SK-N-DZ (cell line): ENCODE measurements at places on chromosomes 13 and 19.

DNA sequence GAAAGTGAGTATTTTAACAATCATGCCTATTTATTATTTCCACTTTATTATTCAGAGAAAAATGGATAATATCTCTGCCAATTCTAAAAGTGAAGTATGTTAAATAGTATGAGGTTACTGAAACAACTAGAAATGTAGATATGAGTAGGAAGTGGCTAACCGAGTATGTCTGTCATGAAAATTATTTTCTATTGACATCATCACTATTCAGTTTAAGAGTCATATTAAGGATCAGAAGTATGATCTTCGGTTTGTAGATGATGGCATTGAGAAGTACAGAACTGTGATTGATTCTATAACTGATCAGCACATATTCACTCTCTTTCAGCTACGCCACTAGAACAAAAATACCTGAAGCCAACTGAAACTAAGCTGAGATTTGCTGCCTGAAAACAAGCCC is 146.4 kb upstream of the SLITRK5 start:
- no peak for DNase-seq

DNA sequence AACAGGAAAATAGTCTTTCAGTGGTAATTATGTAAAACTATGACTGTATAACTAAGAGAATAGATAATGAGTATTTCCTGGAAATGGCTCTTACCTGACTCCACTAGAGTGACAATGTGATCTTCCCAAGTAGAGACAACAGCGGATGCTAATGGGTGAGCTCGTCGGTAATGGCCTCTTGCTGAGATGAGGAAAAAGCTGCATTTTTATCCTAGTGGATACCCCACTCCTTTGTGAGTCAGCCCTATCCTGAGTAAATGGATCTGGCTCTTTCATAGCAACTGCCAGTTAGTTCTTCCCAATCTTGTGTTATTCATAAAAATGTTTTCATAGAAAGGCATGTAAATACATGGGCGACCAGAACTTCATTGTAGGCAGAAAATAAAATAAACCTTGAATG is 299.5 kb downstream of the NALCN start:
- no peak for DNase-seq

DNA sequence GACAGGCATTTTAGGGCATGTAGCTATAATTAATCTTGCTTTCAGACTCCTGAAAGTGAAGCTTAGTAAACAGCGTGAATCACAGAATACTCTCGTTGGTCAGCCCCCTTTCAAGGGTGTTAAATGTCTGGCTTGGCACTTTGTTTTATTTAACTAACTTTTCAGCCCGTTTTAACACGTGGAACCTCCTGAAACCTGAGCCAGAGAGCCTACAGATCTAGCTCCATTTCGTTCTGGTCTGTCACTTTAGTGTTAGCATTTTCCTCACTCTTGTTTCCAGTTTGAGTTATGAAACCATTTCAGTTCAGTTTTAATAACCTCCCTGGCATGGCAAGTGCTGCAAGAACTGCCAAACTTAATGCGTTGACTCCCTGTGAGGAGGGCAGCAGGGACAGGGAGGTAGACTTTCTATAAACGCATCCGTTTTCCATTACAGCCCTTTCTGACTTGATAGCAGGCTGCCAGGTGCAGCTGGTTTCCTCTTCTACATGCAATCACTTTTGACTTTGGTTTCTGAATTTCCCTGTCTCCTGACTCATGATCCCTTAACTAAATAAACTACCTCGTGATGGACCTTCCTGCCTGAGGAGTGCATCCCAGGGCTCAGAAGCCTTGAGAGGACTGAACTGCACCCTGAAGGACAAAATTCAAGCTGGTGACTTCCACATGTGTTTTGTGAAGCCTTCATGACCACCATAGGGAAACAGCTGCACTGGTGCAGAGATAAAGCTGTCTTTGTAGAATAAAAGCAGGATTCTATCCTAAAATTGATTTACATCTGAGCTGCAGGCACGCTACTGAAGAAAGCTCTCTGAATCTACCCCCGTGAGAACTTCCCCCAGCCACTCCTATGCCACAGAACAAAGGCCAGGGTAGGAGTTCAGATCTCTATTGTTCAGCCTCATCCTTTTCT is 192.6 kb downstream of the DLEU7 start:
- peak; percentile 59 for DNase-seq

DNA sequence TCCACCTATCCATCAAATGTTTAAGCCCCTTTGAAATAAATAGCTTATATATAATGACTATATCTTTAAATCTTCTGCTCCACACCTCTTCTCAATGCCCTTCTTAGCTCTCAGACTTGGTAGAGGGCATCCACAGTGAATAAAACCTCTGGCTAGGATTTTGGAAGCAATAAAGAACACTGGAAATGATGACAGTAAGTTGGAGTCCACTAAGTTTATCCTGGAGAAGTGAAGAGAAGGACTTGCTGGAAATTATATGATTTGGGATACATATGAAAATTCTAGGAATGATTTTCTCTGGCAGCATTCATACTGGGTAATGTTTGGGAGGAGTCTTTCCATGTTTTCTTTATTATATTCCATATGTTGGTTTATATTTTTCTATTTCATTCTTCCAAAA is 133.5 kb upstream of the KL start:
- no peak for DNase-seq

DNA sequence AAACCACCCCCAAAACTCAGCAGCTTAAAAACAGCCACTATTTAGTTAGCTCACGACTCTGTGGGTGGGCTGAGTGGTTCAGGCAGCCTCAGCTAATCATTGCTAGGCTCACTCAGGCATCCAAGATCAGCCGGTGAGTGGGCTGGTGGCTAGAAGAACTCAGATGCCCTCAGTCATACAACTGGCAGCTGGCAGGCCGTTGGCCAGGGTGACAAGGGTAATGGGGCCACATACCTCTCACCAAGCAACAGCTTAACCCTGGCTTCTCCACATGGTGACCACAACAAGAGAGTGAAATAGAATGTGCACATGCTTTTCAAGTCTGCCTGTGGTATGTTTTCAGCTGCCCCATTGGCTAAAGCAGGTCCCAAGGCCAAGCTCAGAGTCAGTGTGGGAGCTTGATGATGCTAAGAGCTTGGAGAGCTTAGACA is 435.4 kb upstream of the TSHZ3 start:
- no peak for DNase-seq

GRCh38 chr13:34523406-34523805 is 418.7 kb upstream of the NBEA start:
- no peak for DNase-seq

- no peak for DNase-seq
These were observed 126.3 kb downstream of the STK24 start for GRCh38 chr13:98450539-98451111.

DNA sequence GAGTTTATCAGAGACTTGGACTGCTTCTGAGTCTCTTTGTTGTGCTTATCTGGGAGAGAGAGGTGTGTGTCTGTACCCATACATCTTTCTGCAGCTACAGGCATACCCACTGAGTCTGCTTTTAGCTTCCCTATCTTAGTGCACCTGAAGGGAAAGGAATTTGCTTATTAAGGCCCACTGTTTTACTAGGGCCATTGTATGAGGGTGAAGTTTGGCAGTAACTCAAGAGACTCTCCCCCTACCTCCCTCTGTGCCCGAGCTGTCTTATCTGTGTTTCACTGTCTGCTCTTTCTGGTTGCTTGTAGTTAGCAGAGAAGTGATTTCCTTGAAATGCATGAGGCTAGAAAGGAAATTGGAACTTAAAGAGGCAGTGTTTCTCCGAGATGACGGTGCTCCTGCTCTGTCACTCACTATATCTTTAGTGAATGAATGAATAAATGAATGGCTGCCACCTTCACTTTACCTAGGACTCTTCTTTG is 678 bp upstream of the CD33 start:
- DNase-seq, result no peak

DNA sequence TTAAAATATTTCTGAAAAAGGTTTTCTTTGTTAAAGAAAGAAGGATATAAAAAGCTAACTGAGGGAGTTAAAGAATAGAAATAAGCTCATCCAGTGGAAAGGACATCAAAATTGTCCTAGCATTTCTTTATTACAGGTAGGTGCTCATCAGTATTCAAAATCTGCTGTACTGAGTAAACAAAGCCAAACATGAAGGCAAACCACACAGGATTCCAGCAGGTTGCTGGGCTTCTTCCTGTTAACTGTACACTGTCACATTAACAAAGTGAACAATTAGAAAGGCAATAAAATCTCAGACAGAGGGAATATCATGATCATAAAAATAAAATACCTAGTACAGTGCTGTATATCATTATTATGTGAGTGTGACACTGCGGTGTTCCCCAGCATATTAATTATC is 1541.0 kb downstream of the SLITRK5 start:
- DNase-seq, result no peak

- DNase-seq, result no peak
These were observed 9.6 kb upstream of the NOTCH3 start for GRCh38 chr19:15210323-15210781.

- no peak for DNase-seq
These were observed 268.7 kb downstream of the DCT start for GRCh38 chr13:94210816-94211215.

- DNase-seq, result no peak
These were observed at the start of gene AP1M2 for GRCh38 chr19:10587022-10587838. Gene AP1M2 (minus strand): TSS chr19:10587312. CDS start chr19:10587231, 81 bp downstream.

DNA sequence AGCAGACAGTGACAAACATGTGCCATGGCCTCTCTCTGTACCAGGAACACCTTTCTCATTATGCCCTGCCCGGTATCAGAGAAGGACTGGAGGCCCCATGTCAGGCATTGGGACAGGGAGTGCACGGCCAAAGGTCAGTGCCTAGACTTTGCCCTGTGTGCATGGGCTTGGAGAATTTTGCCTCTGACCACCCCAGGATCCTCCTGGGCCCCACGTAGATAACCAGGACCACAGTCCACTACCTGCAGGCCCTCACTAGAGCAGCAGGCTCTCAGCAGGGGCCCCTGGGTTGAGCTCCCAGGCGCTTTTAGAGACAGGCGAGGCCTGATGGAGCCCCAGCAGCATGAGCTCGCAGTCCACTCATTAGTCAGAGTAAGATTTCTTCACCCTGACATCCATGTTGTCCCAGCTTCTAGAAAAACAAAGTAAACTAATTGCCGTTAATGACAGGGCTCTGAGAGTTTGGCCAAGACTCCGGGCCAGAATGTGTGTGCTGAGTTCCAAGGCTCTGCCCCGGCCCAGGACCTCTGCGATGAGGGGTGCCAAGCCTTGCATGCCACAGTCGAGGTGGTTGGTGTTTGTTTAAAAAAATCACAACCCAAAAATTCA is 42.7 kb downstream of the CAPN12 start:
- no peak for DNase-seq

GRCh38 chr19:50340331-50340730 is 11.2 kb upstream of the KCNC3 start:
- DNase-seq, result no peak

DNA sequence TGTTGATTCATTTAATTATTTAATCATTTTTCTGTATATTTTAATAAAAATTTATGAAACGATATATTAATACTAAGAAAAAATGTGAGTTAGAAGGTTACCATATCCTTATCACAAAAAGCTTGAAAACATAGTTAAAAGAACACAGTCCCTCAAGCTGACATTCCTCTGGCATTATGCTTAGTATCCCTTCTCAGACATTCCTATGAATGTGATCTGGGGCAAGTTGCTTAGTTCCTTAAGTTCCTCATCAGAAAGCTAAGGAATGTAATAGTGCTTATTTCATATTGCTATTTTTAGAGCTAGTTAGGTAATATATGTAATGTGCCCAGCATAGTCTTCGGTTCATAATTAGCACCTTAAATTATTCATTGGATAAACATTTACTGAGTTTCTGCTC is 122.8 kb downstream of the MTUS2 start:
- DNase-seq, result no peak

DNA sequence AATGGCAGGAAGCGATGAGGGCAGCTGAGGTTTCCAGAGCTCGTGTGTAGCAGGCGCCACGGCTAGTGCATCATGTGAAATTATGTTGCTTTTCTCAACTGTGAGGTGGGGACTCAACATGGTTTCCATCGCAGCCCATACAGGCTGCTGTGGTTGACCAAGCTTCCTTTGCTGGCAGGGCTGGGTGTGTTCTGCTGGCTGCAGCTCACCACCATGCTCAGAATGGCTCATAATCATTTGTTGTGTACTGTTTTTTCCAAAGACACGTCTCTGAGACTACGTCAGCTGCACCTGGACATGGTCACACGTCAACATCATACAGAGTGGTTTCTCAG is 16.1 kb upstream of the RASA3 start:
- no peak for DNase-seq

GRCh38 chr13:47826471-47826870 is 174.6 kb downstream of the SUCLA2 start:
- no peak for DNase-seq

GRCh38 chr19:42030645-42031440 is 36.8 kb upstream of the ATP1A3 start:
- DNase-seq, result no peak

DNA sequence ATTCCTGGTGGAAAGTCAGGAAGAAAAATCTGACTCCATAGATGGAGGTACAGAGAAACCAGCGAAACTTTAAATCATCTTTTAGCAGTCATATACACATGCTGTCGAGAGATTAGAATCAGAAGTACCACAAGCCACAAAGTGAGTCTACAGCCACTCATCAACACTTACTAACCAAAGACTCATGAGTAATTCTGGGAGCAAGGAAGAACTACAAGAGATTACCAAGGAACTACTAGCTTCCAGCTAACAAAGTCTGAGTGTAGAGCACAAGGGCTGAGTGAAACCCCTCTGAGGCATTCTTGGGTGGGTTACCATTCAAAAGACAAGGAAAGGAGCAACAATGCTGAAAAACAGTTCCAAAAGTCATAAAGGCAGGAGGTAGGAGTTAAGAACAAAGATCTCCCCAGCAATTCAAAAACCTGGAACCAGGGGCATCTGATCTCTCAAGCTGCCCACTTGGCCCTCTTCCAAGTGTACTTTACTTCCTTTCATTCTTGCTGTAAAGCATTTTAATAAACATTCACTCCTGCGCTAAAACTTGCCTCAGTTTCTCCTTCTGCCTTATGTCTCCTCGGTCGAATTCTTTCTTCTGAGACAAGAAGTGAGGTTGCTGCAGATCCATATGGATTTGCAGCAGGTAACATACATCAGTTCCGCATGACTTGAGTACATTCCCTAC is 13.0 kb downstream of the RBM26 start:
- DNase-seq, result no peak

GRCh38 chr19:52670046-52670445 is 31.9 kb upstream of the ZNF83 start:
- DNase-seq, result no peak

DNA sequence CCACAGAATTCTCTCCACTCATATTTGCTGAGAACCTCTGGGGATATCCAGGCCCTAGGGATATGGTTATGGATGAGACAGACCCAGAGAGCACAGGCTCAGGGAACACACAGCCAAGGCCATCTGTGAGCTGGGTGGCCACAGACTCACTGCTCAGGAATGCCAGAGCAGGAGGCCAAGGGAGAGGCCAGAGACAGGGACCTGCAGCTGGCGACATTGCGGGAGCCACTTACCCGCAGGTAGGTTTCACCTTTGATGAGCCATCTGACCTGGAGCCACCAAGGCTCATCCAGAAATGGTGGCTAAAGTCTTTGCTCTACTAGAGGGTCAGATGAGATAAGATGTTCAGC is 29.4 kb downstream of the CCNE1 start:
- no peak for DNase-seq

GRCh38 chr13:76213423-76213904 is 577.3 kb downstream of the LMO7 start:
- DNase-seq, result no peak

- DNase-seq, result no peak
These were observed 5.7 kb upstream of the RXFP2 start for GRCh38 chr13:31733647-31734046.

GRCh38 chr19:19459707-19460251 is 54.3 kb downstream of the GATAD2A start:
- no peak for DNase-seq

- DNase-seq, result no peak
These were observed 556.8 kb upstream of the SLITRK1 start for GRCh38 chr13:84439108-84439507.

- DNase-seq, result no peak
These were observed 6.1 kb downstream of the CDX2 start for GRCh38 chr13:27962982-27963381.
